ENCODE measurements at places on chromosomes 5 and 9.

DNA sequence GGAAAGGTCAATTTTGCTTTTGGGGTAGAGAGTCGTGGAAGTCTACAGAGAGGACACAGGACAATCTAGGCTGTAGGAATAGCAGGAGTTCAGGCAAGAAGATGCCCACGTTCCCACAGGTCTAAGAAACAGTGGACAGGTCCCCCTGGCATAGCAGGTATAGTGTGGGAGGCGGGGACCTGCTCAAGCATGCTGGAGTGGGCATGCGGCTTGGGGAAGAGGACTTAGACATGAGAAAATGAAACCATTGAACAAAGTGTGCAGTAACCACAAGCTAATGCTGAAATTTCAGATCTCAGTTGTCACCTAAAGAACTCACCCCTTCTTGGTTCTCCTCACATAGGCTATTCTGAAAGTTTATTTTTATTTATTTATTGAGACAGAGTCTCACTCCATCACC, 142.8 kb upstream of the EFNA5 start:
- DNase-seq: peak; percentile 63

GRCh38 chr5:72647806-72648205, 140.6 kb upstream of the ZNF366 start:
- DNase-seq: no peak

DNA sequence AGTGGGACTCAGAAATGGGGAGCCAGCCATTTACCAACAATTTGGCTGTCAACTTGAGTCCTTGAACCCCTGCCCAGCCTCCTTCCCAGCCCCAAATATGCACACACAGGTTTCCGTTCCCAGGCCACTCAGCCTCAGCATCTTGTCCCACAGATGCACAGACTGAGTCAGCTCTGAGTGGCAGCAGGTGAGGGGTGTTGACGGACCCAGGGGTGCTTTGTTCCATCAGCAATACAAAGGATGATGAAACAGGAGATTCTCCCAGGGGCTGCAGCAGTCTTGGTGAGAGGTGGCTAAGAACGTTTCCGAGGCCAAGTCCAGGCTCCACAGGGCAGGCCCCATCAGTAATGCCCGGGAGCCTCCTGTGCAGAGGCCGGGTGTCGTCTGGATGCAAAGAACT, 4.9 kb upstream of the OLFM1 start:
- no peak for DNase-seq

DNA sequence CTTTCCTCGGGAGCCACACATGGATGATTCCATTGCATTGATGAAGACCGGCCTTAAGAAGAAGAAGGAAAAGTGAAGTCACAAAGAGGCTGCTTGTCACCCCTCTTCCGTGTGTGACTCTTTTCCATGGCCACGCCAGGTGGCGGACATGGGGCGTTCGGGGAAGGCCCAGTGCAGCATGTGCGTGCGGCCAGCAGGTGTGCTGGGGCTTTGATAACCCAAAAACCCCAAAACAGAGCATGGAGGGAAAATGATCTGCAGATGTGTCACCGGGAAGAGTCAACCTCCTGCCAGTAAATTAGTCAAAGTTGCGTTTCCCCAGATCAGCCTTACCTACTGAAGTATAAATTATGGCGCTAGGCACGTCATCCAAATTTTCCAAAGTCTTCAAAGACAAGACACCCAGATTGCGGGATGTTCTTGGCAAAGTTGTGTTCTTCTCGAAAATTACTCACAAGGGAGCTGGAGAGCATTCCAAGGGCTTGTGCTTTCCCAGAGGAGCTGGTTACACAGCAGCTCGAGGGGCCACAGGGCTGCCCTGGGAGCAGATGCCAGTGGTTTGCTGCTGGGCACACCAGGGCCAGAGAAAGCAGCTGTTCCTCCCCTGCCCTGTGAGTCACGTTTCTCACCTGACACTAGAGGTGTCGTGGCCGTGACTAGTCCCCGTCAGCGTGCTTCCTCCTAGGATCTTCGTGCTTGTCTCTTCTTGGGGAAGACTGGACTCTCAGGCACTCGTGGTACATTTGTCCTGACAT, 53.9 kb downstream of the IRX2 start:
- DNase-seq: no peak

GRCh38 chr5:177198738-177199137, 65.2 kb downstream of the NSD1 start:
- DNase-seq: no peak

DNA sequence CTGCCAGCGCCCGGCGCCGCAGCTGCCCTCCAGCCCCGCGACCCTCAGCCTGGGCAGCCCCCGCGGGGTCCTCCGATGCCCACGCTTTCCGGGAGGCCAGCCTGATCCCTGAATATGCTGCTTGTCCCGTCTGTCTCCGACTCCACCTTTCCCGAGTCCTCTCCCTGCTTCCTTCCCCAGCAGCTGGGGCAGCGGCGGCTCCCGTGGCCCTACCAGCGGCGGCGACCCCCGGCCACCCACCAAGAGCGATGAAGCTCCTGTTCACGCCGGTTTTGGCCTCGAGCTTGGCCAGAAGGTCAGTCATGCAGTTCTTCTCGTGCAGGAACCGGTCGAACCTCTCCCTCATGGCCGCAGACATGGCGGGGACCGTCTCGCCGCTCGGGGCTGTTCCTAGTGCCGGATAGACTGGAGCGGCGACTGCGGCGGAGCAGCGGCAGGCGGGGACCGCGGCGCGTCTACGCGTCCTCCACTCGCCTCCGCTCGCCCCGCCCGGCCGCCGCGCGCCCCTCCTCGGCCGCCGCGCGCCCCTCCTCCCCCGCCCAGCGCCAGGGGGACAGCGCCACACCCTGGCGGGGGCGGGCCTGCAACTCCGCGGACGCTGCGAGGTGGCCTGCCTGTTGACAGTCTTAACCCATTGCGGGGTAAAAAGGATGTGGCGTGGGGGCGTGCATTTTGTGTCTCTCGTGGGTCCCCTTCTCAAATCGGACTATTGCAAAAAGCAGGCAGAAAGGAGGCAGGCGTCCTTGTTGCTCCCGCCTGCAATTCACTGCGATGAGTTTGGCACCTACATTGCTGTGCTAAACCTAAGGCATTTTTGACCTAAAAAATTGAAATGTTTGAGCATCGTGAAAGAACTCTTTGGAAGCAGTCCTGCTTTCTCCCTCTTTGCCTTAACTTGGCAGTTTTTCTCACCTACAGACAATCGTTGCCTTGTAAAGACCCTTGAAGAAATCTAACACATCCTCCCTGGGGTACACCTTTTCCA, at the start of gene REEP5:
REEP5 (minus strand) TSS at position 395 of the 985 bp plus-strand sequence; CDS start at position 358, 37 bp downstream.
- no peak for DNase-seq
